ENCODE measurements at places on chromosomes 5 and 9. TPM values are rescaled to one million over a fixed set of nuclear protein-coding genes. Genes with fewer than 3 reads are reported as not detected.

Gene SPATA31A3
- not detected for total RNA-seq

Gene ACTBL2
- 0.19 TPM for total RNA-seq

Gene RNF183
- total RNA-seq = not detected

Gene STARD4
- 80.9 TPM for total RNA-seq

Gene NXNL2
- total RNA-seq = 2.5 TPM

Gene ELAVL2
- not detected for total RNA-seq

Gene SPAG8
- total RNA-seq = 1.1 TPM

Gene LRRC19
- not detected for total RNA-seq

Data from regular cardiac myocyte (primary cell).